ENCODE measurements at places on chromosomes 1 and 21. TPM values are rescaled to one million over a fixed set of nuclear protein-coding genes. Genes with fewer than 3 reads are reported as not detected.

Gene THEM5
- total RNA-seq, result not detected

Gene CA6
- total RNA-seq, result 0.22 TPM

Gene BTBD19
- total RNA-seq, result 6.7 TPM

Gene AJAP1
- not detected for total RNA-seq

Gene MAGI3
- 6.4 TPM for total RNA-seq

Gene IARS2
- 59.7 TPM for total RNA-seq

Gene MAN1C1
- 4.9 TPM for total RNA-seq

Gene GRIK3
- not detected for total RNA-seq

Gene KIF17
- not detected for total RNA-seq

Gene ARHGAP29
- 0.37 TPM for total RNA-seq

- no peak for DNase-seq
- peaks cover 26% of the 10 kb centered on the region for H3K4me1 ChIP-seq
- no peak overlapping the region for H3K27ac ChIP-seq
Observed at GRCh38 chr1:26409191-26409807, 1.3 kb upstream of the LIN28A start.

GRCh38 chr21:27275294-27275927 lies 308.5 kb upstream of the ADAMTS5 start:
- DNase-seq, result no peak
- H3K4me3 ChIP-seq, result no peak overlapping the region
- no peaks in the 10 kb centered on the region for H3K4me1 ChIP-seq
- H3K27me3 ChIP-seq, result no peaks in the 10 kb centered on the region
- no peaks in the 10 kb centered on the region for H3K36me3 ChIP-seq

DNA sequence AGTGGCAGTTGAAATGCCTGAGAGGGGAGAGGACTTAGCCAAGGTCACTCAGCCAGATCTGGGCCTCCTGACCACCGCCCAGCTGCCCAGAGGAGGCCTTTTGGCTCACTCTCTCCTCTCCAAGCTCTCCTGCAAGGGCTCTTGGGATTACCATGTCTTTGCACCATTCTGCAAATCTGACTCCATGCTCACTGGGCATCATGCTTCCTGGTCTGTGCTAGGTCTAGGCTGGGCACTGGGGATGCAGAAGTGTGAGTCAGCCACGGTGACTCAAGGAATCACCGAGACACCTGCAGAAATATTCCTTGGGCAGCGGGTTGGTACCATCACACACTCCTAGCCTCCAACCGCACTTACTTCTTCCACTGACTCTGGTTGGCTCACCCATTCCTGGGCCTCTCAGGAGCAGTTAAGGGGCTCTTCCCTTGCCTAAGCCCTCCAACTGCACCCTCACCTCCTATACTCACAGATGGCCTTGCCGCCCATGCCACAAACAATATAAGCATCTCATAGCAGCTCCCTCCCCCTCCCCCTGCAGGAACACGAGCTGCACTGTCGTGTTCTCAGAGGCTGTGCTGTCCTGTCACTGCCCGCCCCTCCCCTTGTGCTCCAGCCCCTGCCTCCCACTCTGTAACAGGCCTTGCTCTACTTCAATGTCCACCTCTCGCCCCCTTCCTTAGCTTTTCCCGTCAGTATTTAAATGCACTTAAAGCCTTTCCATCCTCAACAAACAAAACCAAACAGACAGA lies 34.8 kb downstream of the CDCP2 start:
- H3K27me3 ChIP-seq, result no peaks in the 10 kb centered on the region
- H3K4me3 ChIP-seq, result no peak overlapping the region
- H3K27ac ChIP-seq, result no peak overlapping the region
- no peaks in the 10 kb centered on the region for H3K36me3 ChIP-seq
- peaks cover 6% of the 10 kb centered on the region for H3K4me1 ChIP-seq

GRCh38 chr1:109933856-109934711 lies 23.4 kb downstream of the CSF1 start:
- H3K36me3 ChIP-seq, result peaks cover 2% of the 10 kb centered on the region
- H3K4me1 ChIP-seq, result peaks cover 2% of the 10 kb centered on the region
- DNase-seq, result no peak
- no peak overlapping the region for H3K4me3 ChIP-seq

- H3K4me3 ChIP-seq, result no peak overlapping the region
- peaks cover 7% of the 10 kb centered on the region for H3K36me3 ChIP-seq
- peaks cover 7% of the 10 kb centered on the region for H3K4me1 ChIP-seq
Observed at GRCh38 chr1:154186852-154187501, 4.9 kb downstream of the TPM3 start.

GRCh38 chr1:204081164-204081790 lies 8.4 kb downstream of the SOX13 start:
- no peaks in the 10 kb centered on the region for H3K36me3 ChIP-seq
- H3K4me1 ChIP-seq, result no peaks in the 10 kb centered on the region
- peaks cover 16% of the 10 kb centered on the region for H3K27me3 ChIP-seq
- no peak for DNase-seq

- no peak overlapping the region for H3K4me3 ChIP-seq
- peak; percentile 15 for DNase-seq
- no peak overlapping the region for H3K27ac ChIP-seq
- H3K27me3 ChIP-seq, result peaks cover 12% of the 10 kb centered on the region
- H3K36me3 ChIP-seq, result no peaks in the 10 kb centered on the region
Observed at GRCh38 chr1:115277276-115277675, 60.8 kb downstream of the NGF start.

- H3K27me3 ChIP-seq, result peaks cover 6% of the 10 kb centered on the region
- H3K27ac ChIP-seq, result no peak overlapping the region
- no peak overlapping the region for H3K4me3 ChIP-seq
Observed at GRCh38 chr1:48023488-48023887, 26.3 kb upstream of the TRABD2B start.

Data from activated naive CD4-positive, alpha-beta T cell treated with anti-CD3 and anti-CD28 coated beads for 36 hours (primary cell).